ENCODE measurements at places on chromosomes 7 and 10.
A peak's percentile ranks its signal among the peaks of the same experiment; 100 is the strongest.

- peak; percentile 65 for DNase-seq
Measured at GRCh38 chr10:88989824-88990383, 694 bp upstream of the FAS start.

GRCh38 chr7:24871770-24872169 is 108.2 kb downstream of the OSBPL3 start:
- no peak for DNase-seq

DNA sequence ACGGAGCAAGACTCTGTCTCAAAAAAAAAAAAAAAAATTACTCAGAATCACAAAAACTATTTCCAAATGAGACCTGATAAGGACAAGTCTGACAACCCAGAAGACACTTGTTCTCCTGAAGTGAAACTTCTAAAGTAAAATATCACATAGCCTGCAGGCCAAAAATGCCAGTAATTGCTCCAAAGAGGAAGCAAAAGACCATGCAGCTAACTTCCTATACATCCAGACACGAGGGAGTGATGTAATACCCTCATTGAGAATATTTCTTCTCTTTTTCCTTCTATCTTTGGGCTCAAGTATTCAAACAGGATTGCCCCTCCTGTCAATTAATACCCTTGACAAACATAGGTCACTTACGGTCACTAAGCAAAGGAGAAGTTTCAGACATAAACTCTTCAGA is 31.2 kb downstream of the ARMH3 start:
- no peak for DNase-seq

DNA sequence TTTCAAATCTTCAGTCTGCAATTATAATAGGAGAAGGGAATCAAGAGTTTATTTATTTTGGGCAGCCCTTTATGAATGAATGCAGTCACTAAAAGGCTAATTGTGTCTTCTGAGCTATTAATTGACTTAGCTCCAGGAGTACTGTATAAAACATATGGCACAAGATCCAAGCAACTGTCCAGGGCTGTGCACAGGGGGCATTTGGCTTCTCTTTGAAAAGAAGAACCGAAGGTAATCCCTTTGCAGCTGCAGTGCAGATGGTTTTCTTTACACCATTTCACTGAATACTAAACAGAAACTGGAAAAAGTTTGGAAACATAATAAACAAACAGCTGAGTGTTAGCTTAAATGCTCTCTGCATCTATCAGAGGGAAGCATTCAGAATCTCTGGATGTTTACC is 282.6 kb upstream of the LRRN3 start:
- peak; percentile 5 for DNase-seq

DNA sequence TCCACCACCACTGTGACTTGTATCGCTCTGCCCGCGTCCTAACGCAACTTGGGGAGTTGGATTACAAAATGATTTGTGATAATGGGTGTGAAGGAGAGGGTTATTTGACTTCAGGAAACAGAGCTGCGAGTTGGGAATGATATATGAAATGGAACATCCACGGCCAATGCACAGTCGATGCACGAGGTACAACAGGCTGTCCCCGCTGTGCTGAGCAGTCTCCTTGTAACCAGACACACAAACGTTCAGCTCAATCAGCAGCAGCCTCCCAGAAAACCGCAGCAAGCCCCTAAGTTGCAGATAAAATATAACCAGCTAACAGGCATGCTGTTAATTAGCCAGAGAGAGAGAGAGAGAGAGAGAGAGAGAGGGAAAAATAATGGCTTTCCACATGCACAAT is 332.7 kb upstream of the MGMT start:
- DNase-seq = no peak

- DNase-seq = no peak
Measured at GRCh38 chr7:88967432-88967831, 171.9 kb upstream of the TEX47 start.

DNA sequence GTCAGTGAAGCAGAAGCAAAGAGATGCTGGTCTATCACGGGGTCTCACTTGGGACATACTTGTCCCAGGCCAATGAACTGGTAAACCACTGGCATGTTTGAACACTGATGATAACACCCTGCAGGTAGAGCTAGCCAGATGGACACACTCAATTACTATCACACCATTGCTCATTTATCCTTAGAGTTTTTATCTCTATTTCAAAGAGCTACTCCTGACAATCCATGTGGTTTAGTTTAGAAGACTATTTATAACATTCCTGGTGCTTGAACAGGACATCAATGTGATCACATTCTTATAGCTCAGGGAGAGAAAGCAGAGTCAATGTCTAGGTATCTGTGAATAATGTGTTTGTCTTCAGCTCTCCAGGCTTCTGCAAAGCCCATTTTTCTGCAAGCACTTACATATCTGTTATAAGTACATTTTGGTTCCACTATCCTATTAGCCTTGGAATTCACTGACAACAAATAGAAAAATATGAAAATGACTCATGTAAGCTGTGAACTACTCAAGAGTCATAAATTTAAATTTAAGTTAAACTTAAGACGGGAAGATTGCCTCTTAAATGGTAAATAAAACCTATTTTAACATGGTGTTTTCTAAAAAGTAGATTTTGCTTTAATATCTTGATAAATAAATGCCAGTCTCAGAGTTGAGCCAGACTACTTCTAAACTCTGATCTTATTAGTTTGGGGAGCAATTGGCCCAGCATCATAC is 106.7 kb upstream of the MBL2 start:
- DNase-seq = no peak

DNA sequence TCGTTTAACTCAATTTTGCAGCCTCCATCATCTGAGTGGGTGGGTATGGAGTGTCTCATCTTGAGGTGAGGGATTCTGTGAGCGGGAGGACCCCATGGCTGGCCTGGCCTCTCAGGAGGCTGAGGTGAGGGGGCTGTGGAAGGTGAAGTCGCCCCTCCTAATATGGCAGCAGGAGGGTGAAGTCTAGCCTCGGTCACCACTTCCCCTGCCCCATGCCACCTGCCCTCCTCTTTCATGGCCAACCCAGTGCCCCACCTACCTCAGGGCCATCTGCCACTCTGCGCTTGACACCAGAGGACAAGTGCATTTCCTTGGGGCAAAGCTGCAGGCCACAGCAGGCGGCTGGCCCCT is 8.7 kb downstream of the RASGEF1A start:
- DNase-seq = no peak

DNA sequence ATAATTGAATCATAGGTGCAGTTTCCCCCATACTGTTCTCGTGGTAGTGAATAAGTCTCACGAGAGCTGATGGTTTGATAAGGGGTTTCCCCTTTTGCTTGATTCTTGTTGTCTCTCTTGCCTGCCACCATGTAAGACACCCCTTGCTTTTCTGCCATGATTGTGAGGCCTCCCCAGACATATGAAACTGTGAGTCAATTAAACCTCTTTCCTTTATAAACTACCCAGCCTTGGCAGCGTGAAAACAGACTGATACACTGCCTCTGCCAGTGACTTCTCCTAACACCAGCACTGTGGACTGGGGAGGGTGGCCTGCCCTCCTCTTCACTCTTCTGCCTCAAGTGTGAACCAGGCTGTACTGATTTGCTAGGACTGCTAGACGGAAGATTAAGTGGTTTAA is 108.6 kb downstream of the RAB11FIP2 start:
- no peak for DNase-seq
